ENCODE measurements at places on chromosomes 2 and 18. TPM values are rescaled to one million over a fixed set of nuclear protein-coding genes. Genes with fewer than 3 reads are reported as not detected.

Gene CCDC68
- total RNA-seq = 10.6 TPM

- DNase-seq = no peak
Measured at GRCh38 chr2:9430316-9431293, 7.2 kb downstream of the CPSF3 start.

Gene R3HDM1
- total RNA-seq = 27.8 TPM

Gene HAUS1
- total RNA-seq = 17.2 TPM

Gene IL37
- not detected for total RNA-seq

Gene ONECUT2
- not detected for total RNA-seq

- no peak for DNase-seq
Measured at GRCh38 chr2:71469403-71470398, 16.3 kb downstream of the DYSF start.

DNA sequence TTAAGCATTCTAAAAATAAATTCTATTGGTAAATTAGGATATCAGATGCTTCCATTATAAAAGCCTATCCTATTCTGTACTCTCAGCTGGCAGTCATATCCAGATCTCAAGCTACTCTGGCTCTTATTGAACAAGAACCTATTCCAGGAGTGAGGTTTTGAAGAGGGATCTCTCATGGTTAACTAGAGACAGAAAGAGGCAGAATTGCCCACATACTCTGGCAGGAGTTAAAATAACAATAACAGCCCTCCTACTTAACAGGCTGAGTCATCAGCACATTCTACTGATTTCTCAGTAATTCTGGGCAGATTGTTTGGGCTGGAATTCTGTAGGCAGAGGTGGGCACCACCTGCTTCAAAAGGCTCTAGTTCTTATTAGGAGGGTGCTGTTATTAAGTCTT is 142.0 kb upstream of the UNC80 start:
- DNase-seq = no peak

- no peak for DNase-seq
Measured at GRCh38 chr2:221851531-221852045, 279.5 kb upstream of the EPHA4 start.
